ENCODE measurements at places on chromosomes 11 and 22.
A peak's percentile ranks its signal among the peaks of the same experiment; 100 is the strongest.

DNA sequence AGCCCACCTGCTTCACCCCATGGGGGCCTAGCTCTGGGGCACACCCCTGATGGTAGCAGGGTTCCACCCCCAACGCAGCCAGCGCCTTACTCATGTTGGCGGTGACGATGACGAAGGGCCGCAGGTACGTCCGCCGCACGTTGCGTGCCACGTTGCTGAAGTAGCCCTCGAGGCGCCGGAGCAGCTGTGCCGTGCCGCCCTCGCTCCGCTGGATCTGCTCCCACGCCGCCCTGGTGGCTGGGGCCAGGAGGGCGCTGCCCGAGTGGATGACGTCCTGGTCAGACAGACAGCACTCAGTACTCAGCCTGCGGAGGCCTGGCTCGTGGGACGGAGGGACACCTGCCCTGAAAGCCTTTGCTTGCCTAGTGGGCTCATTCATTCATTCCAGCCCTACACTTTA, 50.8 kb downstream of the TRMU start:
- no peak for DNase-seq
- no peak overlapping the region for H3K4me3 ChIP-seq
- H3K4me1 ChIP-seq = peaks cover 12% of the 10 kb centered on the region

DNA sequence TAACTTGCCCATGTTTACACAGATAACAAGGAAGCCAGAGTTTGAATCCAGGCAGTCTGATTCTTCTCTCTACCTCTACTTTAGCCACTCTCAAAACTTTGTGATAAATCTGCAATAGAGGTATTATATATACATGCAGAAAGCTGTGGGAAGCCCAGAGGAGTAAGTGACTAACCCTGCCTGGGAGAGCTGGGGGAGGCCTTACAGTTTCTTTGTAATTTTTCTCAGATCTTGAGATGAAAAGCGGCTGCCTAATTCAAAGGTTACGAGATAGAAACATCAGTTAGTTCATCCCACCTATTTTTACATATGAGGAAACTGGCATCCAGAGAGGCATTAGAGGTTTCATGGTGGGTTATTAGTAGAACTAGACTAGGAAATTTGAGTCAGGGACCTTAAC, 4.9 kb downstream of the STIM1 start:
- H3K27me3 ChIP-seq = no peaks in the 10 kb centered on the region
- H3K36me3 ChIP-seq = no peaks in the 10 kb centered on the region
- no peak overlapping the region for H3K27ac ChIP-seq
- peaks cover 53% of the 10 kb centered on the region for H3K4me1 ChIP-seq
- H3K4me3 ChIP-seq = no peak overlapping the region
- no peak for DNase-seq

GRCh38 chr11:125165111-125165842, 726 bp downstream of the PKNOX2 start:
- peaks cover 48% of the 10 kb centered on the region for H3K4me1 ChIP-seq
- peak overlapping the region; percentile 92 for H3K4me3 ChIP-seq
- H3K36me3 ChIP-seq = no peaks in the 10 kb centered on the region
- H3K27ac ChIP-seq = peak overlapping the region; percentile 97
- DNase-seq = no peak
- H3K27me3 ChIP-seq = no peaks in the 10 kb centered on the region

DNA sequence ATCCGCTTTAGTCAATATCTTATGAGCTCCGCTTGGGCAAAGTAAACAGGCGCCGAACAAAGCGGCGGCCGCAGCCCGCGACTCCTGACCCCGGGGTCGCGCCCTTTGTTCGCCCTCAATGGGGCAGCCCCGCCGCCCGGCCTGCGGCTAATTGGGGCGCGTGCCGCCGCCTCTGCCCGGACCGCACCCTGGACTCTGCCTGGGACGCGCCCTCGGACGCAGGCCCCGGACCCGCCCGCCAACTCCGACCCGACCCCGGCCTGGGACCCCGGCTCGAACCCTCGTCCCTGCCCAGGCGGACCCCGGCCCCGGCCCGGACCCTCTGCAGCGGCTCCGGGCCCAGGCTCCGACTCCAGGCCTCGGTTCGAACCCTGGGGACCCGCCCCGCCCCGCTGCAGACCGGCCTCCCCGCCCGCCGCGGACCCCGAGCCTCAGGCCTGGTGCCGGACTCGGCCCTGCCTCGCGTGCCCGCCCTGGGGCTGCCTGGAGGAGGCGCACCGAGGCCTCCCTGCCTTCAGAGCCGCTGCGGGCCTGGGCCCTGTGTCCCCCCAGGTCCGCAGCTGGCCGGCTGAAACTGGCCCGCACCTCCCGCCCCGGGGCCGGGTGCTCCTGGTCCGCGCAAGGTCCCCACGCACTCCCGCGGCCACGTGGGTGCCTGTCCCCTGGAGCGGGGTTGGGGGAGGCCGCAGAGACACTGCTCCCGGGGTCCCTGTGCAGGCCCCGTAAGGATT, 84.7 kb upstream of the WNT7B start:
- H3K36me3 ChIP-seq = peaks cover 3% of the 10 kb centered on the region
- no peaks in the 10 kb centered on the region for H3K27me3 ChIP-seq
- no peak overlapping the region for H3K27ac ChIP-seq
- peaks cover 13% of the 10 kb centered on the region for H3K4me1 ChIP-seq

DNA sequence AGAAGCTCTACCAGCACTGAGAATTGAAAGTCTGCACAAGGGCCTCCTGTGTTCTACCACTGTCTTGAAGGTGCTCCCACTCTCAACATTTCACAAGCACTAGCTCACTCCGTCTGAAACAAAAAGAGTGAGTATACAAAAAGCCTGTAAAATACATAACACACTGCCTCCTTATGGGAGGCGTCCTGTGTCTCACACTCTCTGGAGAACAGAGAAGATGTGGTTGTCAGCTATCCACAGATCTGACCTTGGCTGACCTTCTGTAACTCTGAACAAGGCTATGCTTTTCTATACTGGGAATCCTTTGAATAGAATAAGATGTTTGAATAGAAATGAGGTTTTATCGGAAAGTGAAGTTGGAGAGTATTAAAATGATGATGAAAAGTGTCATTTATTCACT, 171.3 kb upstream of the TMEM45B start:
- no peaks in the 10 kb centered on the region for H3K36me3 ChIP-seq
- H3K27me3 ChIP-seq = peaks cover 23% of the 10 kb centered on the region
- no peak for DNase-seq
- peaks cover 33% of the 10 kb centered on the region for H3K4me1 ChIP-seq
- H3K27ac ChIP-seq = no peak overlapping the region

GRCh38 chr22:45007391-45008185, 2.2 kb downstream of the PHF21B start:
- H3K27ac ChIP-seq = no peak overlapping the region
- peaks cover 52% of the 10 kb centered on the region for H3K27me3 ChIP-seq

GRCh38 chr11:121038648-121039409, 14.9 kb downstream of the TBCEL start:
- H3K27ac ChIP-seq = no peak overlapping the region
- H3K4me1 ChIP-seq = peaks cover 9% of the 10 kb centered on the region
- DNase-seq = no peak
- no peaks in the 10 kb centered on the region for H3K27me3 ChIP-seq
- H3K36me3 ChIP-seq = peaks cover 4% of the 10 kb centered on the region

DNA sequence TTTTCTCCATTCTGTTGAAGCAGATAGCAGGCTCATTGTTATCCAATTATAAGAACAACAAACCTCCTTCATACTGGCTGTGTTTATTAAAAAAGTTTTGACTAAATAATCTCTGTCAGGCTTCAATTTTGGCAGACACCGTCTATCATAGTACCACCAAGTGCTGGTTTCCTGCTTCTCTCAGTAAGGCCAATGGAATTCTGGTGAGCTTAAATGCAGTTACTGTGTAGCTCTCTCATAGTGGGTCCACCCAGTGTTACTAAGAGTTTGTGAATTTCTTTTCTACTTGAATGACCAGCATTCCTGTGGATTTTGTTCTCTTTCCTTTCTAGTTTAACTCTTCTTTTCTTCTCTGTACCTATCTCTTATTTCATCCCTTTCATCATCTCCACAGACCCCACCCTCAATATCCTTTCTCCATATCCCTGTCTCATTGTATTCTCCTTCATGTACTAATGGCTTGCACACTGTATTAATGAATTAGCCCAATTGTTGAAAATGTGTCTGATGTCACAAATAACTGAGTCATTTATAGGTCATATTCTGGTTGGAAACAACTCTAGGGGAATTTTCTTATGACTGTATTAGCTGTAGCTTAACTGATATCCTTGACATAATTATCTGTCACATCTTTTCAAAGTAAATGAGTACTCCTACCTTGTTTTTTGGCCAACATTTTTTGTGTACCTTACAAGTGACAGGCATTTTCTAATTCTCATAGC, 372.1 kb downstream of the FAT3 start:
- DNase-seq = no peak
- no peak overlapping the region for H3K4me3 ChIP-seq
- no peaks in the 10 kb centered on the region for H3K27me3 ChIP-seq
- H3K4me1 ChIP-seq = peaks cover 2% of the 10 kb centered on the region
- no peak overlapping the region for H3K27ac ChIP-seq
- no peaks in the 10 kb centered on the region for H3K36me3 ChIP-seq

DNA sequence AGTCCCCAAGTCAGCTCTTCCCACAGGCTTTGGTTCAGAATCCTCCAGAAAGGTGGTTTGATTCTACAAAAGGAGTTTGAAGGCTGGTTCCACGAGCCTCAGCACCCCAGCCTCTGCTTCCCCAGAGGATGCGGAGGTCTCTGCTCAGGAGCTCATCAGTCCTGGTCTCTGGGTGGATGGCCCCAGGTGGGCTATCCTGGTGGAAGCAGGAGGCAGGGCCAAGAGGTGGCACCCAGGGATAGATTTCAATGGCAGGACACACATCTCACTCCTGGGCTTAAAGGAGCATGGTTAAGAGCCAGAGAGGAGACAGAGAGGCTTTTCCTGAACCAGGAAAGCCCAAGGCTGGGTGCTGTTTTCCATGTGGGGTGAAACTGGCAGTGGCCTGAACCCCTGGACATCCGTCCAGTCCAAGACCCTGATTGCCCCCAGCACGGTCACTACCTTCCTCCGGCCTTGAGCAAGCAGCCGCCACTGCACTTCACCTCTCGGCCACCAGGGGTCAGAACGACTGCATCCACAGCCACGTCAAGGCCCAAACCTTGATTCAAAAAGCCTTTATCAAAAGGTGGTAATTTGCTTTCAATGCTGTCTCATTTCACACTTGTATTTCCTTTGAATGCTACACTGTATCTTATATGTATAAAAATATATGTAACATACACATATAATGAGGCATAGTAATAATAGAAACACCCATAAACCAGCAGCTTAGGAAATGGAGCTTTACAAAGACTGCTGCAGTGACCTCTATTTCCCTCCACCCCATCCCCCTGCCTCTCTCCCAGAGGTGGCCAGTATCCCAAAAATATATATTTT, 19.3 kb upstream of the FXYD2 start:
- DNase-seq = peak; percentile 92
- no peaks in the 10 kb centered on the region for H3K36me3 ChIP-seq
- no peak overlapping the region for H3K4me3 ChIP-seq
- no peaks in the 10 kb centered on the region for H3K4me1 ChIP-seq
- no peak overlapping the region for H3K27ac ChIP-seq

- H3K4me1 ChIP-seq = peaks cover 32% of the 10 kb centered on the region
- no peak overlapping the region for H3K4me3 ChIP-seq
- H3K27me3 ChIP-seq = no peaks in the 10 kb centered on the region
- no peak for DNase-seq
- H3K36me3 ChIP-seq = no peaks in the 10 kb centered on the region
Measured at GRCh38 chr11:45410391-45411227, 124.5 kb upstream of the SYT13 start.

- no peaks in the 10 kb centered on the region for H3K36me3 ChIP-seq
- H3K4me3 ChIP-seq = no peak overlapping the region
- H3K27ac ChIP-seq = no peak overlapping the region
- peaks cover 22% of the 10 kb centered on the region for H3K27me3 ChIP-seq
Measured at GRCh38 chr22:30565341-30565740, 9.1 kb downstream of the GAL3ST1 start.

DNA sequence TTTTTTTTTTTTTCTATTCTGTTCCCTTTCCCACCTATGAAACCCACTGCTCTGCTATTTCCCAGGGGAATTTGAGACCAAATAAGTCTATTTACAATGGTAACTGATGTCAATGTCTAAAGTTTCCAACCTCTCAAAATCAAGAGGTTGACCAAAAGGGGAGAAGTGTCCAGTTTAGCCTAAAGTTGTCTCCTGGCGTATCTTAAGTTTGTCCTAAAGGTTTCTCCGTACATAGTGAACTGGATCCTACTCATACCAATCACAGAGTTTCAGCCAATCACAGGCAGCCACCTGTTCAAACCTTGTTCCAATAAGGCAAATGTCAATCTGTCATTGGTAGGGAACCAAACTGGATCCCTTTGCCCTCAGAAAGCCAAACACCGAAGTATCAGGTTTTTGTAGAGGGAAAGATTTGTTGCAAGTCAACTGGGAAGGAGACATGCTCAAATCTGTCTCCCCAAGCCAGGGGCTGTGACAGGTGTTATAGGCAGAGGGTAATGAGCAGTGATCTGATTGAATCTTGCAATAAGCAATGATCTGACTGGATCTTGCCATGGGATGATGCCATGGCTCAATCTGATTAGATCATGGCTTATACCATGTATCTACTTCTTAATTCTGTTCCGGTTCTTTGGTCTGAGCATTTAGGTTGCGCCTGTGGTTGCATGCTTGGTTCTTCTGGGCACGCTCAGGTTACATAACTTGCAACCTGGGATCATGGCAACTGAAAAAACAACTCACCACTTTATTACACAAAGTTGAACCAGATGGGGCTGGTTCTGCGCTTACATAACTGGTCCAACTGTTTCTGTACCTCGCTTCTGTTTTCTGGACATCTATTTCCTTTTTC, 1.1 kb upstream of the VPS37C start:
- peak overlapping the region; percentile 86 for H3K27ac ChIP-seq
- peaks cover 25% of the 10 kb centered on the region for H3K4me1 ChIP-seq
- H3K4me3 ChIP-seq = peak overlapping the region; percentile 88
- no peak for DNase-seq
- H3K36me3 ChIP-seq = no peaks in the 10 kb centered on the region
- H3K27me3 ChIP-seq = peaks cover 7% of the 10 kb centered on the region

Measured in osteocyte (in vitro differentiated cells).